ENCODE measurements at places on chromosomes 13 and 19.
A peak's percentile ranks its signal among the peaks of the same experiment; 100 is the strongest.

- no peak for DNase-seq
Measured at GRCh38 chr13:113835461-113836270, 28.2 kb downstream of the GAS6 start.

DNA sequence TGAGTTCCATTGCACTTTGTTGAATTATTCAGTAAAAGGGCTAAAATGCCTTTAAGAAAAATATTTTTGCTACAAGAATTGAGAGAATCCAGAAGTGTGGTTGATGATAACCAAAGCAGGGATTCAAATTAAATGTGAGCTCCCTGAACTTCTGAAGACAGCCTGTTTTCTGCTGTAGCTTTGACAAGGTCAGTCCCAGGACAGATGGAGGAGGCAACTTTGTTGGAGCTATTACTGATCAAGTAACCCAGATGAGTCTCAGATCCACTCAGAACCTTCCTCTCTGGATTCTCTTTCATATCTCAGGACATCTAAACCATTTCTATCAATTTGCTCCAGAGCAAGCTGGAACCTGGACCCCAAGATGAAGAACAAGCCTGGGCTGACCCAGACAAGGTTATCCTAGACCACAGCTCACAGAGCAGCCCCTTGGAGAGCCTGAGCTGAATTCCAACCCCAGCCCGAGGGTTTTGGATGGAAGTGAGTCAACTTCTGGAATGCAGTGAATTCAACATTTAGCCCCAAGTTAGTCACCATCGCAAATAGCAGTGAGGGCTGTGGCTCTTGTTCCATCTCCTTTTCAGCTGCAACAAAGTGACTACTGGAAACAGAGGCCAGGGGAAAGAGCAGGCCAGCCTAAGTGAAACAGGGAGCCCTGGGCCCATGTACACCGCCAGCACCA, 137.8 kb upstream of the TSC22D1 start:
- no peak for DNase-seq

DNA sequence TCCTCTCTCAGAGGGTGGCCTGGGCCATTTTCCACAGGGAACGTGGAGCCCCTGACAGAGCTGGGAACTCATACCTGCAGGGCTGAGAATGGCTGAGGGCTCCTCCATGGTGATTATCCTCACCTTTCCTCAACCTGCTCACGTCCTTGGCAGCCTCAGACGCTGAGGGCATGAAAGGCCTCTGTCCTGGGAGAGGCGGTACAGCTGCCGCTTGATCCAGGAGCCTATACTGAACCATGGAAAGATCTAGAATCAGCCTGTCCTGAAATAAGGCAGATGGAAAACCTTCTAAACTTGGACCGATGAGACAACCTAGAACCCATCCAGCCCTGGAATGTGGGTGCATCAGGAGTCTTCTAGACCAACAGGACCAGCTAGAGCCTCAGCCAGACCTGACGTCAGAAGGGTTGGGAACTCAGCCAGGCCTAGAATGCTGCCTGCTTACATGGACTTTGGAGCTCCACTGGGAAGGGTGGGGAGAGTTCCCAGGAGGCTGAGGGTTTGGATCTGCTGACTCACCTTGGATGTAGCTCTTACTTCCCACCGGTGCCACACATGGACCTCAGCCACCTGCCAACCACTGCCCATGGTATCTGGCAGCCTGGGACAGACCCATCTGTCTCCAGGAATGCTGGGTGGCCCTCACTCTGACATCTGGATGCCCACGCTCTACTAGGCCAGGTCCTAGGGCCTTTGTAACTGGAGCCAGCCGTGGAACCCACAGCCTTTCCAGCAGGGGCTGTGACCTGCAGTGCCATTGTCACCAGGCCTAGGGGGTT, 7.5 kb downstream of the KCTD15 start:
- DNase-seq = no peak

- peak; percentile 0 for DNase-seq
Measured at GRCh38 chr13:91722267-91722884, 324.0 kb downstream of the GPC5 start.

DNA sequence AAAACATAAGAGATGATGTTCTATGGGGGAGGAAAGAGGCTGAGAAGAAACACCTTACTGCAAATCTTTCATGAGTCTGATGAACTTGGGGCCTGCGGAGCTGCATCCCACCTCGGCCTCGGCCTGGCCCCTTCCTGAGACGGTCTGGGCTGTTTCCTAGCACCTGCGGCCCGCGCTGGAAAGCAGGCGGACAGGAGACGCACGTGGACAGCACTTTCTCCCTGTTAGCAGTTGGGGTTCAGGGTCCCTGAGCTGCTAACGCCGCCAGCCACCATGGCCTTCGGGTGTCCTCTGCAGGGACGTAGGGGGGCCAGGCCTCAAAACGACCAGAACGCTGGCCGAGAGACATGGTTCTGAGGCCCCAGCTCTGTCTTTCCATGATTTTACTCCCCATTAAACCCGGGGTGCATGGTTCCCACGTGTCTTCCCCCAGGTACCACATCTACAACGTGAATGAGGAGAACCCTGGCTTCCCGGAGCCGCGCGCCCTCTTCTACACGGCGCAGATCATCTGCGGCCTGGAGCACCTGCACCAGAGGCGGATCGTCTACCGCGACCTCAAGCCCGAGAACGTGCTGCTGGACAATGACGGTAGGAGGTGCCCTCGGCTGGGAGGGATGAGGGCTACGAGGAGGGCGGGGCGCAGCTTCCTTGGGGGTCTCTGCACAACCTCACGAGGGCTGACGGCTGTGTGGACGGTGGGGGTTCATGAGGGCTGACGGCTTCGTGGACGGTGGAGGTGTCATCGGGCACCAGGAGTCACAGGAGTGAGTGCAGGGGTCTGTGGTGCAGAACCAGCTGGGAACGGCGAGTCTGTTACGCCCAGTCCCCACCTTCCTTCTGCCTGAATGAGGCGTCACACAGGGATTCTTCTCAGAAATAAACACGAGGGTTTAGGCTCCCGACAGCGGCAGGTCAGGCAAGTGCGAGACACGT, 4.3 kb downstream of the GRK1 start:
- DNase-seq = no peak

GRCh38 chr19:48244281-48244680, 11.4 kb downstream of the CARD8 start:
- no peak for DNase-seq

DNA sequence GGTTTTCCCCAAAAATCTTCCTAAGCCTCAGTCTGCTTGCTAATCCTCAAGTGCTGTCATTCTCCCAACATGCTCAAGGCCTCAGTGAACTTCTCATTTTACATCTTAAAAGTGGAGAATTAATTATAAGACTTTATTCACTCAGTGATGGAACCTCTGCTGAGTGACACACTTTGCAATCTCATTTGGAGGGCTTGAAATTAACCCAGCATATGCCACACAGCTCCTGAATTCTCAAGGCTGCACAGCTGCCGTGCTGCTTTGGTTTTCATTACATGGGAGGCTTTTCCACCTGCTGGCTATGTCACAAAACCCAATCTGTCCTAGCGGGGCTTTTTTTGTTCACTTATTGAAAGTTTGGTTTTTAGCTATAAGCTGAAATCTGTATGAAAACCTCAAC, 28.3 kb upstream of the SERPINE3 start:
- DNase-seq = no peak

- no peak for DNase-seq
Measured at GRCh38 chr19:55068950-55069864, 6.3 kb upstream of the RDH13 start.

DNA sequence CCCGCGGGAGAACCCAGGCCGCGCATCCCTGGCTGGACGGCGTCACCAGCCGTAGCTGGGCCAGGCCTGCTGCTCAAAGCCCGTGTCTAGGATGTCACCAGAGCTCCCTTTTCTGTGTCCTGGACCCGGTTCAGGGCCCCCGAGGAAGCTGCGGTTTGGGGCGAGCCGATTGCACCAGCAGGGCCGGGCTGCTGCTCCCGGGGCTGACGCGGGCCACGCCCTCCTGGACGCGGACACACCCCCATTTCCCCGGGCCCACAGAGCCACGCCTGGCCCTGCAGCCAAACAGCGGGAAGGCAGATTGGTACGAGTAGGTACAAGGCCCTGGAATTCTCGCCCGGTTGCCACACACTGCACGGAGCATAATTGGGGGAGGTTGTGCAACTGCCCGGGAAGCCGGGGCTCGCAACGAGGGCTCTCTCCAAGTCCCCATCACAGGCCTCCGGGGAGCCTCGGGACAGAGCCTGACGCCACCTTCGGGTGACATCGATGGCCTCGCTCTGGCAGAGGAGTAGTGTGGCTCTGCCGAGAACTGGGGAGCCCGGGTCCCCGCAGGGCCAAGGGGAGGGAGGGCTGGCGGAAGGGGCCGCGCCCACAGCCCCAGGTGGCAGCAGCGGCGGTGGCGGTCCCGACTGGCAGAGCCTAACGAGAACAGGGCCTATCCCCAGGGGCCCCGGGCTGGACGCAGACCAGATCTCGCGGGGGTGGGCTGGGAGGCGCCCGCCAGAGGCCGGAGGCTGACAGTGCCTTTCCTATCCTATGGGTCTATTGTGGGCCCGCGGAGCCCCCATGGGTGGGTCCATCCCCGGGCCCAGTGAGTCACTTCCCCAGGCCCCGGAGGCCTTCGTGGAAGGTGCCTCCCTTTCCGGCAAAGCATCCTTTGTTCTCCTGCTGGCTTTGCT, 23.5 kb downstream of the KCTD15 start:
- peak; percentile 34 for DNase-seq

Data from memory B cell (primary cell).